Stomach (tissue), 19 donors: ENCODE measurements at places on chromosomes 1 and 21.
A peak's percentile ranks its signal among the peaks of the same experiment; 100 is the strongest.

GRCh38 chr1:151549199-151549598 is 9.1 kb downstream of the TUFT1 start:
- DNase-seq, result no peak

- DNase-seq, result peak; percentile 81
Observed at GRCh38 chr1:205947024-205947423, 3.8 kb upstream of the SLC26A9 start.

DNA sequence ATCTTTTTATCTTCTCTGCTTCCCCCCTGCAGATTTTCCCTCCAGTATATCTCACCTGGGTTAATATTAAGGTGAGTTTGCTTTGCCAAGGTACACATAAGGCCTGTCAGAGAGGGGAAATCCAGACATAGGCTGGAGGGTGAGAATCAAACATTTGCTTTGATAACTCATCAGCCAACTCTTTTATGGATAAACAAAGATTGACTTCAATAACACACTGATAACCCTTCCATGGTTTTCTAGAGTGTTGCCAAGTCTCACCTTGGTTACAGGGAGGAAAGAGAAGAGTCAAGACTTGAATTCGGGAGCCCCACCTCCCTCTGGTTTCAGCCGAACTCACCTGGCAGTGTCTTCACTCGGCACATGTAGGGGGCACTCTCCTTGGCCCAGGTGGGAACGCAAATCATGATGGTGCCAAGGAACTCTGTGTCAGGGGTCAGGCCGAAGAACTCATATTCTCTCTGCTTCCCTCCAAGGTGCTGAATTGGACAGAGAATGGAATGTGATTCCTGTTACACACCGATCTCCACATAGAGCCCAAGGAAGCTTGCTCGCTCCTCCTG is 15.1 kb downstream of the IL22RA1 start:
- no peak for DNase-seq

GRCh38 chr1:23913212-23913880 is at the start of gene CNR2:
TSS of gene CNR2 (minus strand) at chr1:23913362. CDS start at chr1:23875617, 37,745 bp downstream.
- no peak for DNase-seq

- peak; percentile 88 for DNase-seq
Observed at GRCh38 chr1:160083968-160084770, 2.8 kb downstream of the KCNJ9 start.

- no peak for DNase-seq
Observed at GRCh38 chr21:22342889-22343288, 1344.7 kb downstream of the NCAM2 start.
